AG09309 (cell line): ENCODE measurements at places on chromosomes 13 and 19.
A peak's percentile ranks its signal among the peaks of the same experiment; 100 is the strongest.

DNA sequence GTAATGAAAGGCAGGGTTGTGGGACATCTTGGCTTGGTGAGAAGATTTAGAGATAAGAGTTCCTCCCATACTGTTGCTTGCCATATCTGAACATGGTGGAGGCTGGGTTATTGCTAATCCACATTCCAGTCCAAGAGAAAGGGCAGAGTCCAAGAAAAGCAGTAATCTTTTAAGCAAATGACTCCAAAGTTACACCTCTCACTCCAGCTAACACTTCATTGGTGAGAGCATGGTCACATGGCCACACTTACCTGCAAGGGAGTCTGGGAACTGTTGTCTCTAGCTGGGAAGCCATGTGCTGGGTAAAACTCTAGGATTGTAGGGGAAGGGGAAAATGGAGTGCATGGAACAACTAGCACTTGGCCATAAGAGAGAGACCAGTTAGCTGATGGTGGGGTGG lies 5.6 kb downstream of the C19orf81 start:
- no peak for DNase-seq

GRCh38 chr13:51822106-51822815 lies 18.3 kb upstream of the DHRS12 start:
- DNase-seq: no peak

DNA sequence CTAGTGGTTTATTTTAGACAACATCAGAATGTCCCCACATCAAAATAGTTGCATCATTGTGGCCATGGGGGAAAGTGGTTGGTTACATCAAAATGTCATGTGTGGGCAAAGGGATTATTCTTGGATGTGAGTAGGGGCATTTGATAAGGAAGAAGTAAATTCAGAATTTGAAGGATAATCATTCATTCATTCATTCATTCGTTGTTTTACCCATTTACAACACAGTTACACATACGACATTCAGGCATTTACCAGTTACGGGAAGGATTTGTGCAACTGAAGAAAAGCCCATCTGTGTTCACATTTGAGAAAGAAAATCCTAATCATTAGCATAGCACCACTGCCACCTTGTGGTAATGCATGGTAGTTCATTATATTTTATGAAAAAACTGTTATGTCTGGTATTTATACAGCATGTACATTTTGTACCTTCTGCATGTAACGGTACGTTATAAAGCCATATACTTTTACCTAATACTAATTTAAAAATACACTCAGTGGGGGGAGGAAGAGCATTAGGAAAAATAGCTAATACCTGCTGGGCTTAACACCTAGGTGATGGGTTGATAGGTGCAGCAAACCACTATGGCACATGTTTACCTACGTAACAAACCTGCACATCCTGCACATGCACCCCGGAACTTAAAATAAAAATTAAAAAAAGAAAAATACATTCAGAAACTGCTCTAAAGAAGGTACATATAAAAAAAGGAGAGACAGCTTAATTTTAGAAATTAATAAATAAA lies 62.1 kb downstream of the DGKH start:
- peak; percentile 55 for DNase-seq

- no peak for DNase-seq
These were observed 462.5 kb downstream of the DIAPH3 start for GRCh38 chr13:59701261-59701660.

DNA sequence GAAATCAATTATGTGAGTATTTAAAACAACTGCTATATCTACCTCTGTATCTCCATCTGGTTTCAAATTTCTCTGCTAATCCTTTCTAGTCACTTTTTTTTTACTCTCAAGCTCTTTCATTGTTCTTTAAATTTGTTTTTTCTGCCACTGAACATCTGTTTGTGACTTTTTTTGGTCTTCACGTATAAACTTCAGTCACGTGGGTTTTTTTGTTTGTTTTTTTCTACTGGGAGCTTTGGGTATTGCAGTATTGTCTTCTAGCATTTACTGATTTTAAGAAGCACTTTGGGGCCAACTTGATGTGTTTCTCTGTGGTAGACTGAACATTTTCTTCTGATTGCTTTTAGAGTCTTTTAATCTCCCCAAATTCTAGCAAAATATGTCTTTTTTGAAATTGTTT lies 262.6 kb upstream of the RXFP2 start:
- no peak for DNase-seq

GRCh38 chr13:47934371-47934770 lies 66.7 kb downstream of the SUCLA2 start:
- DNase-seq: no peak

- DNase-seq: no peak
These were observed 161.3 kb upstream of the GPR12 start for GRCh38 chr13:26921918-26922317.

- DNase-seq: peak; percentile 79
These were observed 18.6 kb upstream of the POSTN start for GRCh38 chr13:37617173-37617572.

GRCh38 chr13:106911020-106911419 lies 343.1 kb upstream of the ARGLU1 start:
- no peak for DNase-seq

DNA sequence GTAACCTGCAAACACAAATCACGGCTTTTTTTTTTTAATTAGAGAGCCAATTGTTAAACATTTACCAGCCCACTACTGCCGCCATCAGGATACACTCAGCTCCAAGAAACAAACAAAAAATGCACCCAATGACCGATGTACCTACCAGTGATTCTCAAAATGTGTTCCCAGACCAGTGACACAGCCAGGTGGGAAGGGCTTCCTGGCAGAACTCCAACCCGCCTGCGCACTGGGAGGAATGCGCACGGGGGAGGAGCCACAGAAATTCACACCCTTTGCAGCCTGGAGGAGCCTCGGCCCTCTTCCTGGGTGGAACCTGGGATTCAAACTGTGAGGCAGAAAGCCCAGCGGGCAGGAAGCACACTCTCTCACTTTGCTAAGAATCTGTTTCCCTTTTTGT lies 255.9 kb downstream of the TBC1D4 start:
- DNase-seq: no peak

DNA sequence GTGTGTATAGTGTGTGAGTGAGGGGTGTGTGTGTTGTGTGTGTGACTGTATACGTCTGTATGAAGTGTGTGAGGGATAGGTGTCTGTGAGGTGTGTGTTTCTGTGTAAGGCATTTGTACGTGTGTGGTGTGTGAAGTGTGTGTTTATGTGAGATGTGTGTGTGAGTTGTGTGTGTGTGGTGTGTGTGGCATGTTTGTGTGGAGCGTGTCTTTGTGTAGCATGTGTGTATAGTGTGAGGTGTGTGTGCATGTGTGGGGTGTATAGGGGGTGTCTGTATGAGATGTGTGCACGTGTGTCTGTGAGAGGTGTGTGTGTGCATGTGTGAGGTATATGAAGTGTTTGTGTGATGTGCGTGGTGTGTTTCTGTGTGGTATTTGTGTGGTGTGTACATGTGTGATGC lies 13.2 kb upstream of the TNFRSF19 start:
- no peak for DNase-seq

GRCh38 chr19:42096255-42096837 lies 20.4 kb downstream of the ZNF574 start:
- no peak for DNase-seq

GRCh38 chr13:90605664-90606063 lies 741.8 kb upstream of the MIR17HG start:
- DNase-seq: no peak
